ENCODE measurements at places on chromosomes 16 and 17.

GRCh38 chr16:17759451-17760390, 289.0 kb upstream of the XYLT1 start:
- no peak for DNase-seq

DNA sequence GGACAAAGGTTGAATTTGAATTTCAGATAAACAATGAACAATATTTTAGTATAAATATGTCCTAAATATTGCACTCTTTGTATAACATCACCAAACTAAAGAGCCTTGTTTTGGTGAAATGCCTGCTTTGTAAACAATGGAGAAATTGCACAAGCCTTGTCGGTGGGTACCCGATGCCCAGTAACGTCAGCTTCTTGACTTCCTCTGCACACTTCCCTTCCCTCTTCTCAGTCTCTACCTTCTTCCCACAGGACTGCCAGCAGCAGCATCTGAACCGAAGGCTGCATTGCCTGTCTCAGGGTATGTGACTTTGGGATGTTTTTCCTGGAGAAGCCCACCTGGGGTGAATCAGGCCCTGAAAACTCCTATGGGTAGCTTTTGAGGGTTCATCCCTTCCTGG, 113.9 kb downstream of the UTP18 start:
- DNase-seq = no peak

DNA sequence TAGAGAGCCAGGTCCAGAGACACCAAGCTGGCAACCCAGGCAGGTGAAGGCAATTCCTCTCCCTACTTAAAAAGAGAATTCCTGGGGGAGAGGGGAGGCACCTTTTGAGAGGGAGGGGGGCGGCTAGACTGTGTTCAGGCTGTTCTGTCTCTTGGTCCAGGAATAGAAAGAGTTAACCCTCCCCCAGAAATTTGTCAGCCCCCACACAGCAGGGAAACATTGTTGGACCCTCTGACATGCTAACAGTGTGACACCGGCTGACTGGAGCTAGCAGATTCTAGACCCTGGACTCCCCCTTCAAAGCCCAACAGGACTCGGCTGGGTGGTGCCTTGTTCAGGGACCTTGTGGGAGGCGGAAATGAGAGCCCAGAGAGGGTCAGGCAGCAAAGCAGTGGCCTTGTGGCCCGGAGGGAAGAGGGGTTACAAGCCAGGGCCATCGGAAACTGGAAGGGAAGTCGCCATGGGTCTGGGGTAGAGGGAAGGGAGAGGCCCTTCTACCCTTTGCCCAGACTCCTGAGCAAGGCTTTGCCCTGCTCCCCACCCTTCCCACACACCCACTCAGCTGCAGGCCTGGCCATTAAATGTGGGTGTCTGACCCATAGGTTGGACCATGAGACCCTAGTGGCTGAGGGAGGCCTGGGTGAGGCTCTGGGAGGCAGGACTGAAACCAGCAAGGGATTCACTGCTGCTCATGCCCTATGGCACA, 44.6 kb downstream of the RAI1 start:
- DNase-seq = no peak

- peak; percentile 38 for DNase-seq
Observed at GRCh38 chr16:64159976-64160375, 961.9 kb downstream of the CDH11 start.

DNA sequence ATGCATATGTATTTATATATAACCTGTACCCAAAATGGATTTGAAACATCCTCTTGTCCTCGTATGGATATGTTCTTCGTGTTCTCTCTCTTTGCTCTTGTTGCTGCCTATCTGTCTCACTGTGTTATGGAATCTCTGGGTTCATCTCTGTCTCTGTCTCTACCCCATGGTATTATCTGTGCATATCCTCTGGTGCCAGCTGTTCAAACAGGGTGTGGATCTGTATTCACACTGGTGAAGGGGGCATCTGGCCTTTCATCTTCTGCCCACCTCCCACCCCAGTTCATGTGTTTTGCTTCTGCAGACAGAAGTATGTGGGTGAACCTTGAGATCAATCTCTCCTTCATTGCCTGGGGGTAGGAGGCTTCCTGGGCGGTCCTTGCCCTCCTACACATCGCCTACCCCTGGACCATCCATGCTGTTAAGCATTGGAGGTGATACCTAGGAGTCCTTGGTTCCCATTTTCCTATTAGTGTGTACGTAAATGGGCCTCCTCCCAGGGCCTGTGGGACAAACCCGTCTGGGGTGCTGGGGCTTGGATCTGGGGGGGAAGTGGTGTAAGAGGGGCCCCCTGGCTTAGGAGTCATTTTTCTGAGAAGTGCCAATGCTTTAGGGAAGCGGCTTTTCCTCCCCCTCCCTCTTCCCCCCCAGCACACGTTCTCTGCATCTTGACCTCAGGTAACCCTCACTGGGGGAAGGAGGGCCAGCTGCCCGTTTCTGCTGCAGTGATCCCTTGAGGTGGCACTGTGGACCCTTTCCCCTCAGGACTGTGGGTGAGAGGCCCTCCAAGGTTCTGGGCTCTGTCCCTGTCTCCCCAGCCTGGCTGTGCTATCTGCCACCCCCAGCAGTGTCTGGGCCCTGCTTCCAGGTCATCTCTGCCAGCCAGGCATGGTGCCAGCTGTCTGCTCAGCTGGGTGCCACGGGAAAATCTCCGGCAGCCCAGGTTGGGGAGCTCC, 21.1 kb downstream of the RARA start:
- DNase-seq = no peak

- DNase-seq = peak; percentile 69
Observed at GRCh38 chr17:35930211-35931065, at the start of gene RDM1. Gene RDM1 (minus strand): TSS chr17:35930773. CDS start chr17:35930727, 46 bp downstream.

GRCh38 chr17:82878527-82878926, 38.7 kb upstream of the ZNF750 start:
- no peak for DNase-seq

GRCh38 chr16:8577678-8578304, 12.5 kb downstream of the TMEM114 start:
- no peak for DNase-seq

GRCh38 chr17:44118427-44119050, 4.9 kb downstream of the HDAC5 start:
- no peak for DNase-seq

DNA sequence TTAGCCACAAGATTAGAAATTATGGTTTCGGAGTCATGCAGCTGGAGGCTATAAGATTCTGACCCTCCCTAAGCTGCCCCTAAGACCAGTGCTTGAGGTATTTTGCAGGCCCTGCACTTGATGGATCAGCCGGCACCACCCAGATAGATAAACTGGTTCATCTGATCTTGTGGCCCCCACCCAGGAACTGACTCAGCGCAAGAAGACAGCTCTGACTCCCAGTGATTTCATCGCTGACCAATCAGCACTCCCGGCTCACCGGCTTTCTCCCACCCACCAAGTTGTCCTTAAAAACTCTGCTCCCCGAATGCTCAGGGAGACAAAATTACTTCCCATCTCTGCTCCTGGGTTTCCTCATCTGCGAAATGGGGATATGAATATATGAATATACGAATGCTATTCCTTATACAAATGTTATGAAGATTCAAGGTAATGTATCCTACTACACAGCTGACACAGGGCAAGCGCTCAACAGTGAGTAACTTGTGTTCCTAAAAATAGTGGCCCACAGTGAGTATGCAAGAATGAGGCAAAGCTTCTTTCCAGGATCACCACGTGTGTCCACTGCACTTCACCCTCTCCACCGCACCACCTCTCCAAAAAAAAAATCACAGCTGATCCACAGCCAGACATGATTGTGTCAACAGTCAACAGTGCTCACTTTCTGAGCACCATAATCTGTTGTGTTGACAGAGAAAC, 33.3 kb upstream of the C16orf82 start:
- DNase-seq = no peak

GRCh38 chr16:17348042-17348783, 122.5 kb downstream of the XYLT1 start:
- DNase-seq = no peak

GRCh38 chr16:89357055-89357816, 133.1 kb downstream of the ANKRD11 start:
- DNase-seq = no peak

DNA sequence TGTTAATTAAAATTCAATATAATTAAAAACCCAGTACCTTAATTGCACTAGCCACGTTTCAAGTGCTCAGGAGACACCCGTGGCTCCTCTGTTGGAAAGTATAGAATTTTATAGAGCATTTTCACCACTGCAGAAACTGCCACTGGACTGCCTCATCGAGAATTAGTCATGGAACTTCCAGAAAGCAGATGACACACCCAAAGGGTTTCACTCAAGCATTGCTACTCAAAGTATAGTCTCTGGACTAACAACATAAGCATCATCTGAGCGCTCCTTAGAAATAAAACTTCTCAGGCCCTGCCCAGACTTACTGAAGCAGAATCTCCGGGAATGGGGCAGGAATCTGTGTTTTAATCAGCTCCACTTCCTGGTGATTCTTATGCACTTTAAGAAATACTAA, 63.5 kb upstream of the GPR139 start:
- DNase-seq = no peak

- no peak for DNase-seq
Observed at GRCh38 chr17:1467898-1468492, 12.0 kb upstream of the CRK start.

DNA sequence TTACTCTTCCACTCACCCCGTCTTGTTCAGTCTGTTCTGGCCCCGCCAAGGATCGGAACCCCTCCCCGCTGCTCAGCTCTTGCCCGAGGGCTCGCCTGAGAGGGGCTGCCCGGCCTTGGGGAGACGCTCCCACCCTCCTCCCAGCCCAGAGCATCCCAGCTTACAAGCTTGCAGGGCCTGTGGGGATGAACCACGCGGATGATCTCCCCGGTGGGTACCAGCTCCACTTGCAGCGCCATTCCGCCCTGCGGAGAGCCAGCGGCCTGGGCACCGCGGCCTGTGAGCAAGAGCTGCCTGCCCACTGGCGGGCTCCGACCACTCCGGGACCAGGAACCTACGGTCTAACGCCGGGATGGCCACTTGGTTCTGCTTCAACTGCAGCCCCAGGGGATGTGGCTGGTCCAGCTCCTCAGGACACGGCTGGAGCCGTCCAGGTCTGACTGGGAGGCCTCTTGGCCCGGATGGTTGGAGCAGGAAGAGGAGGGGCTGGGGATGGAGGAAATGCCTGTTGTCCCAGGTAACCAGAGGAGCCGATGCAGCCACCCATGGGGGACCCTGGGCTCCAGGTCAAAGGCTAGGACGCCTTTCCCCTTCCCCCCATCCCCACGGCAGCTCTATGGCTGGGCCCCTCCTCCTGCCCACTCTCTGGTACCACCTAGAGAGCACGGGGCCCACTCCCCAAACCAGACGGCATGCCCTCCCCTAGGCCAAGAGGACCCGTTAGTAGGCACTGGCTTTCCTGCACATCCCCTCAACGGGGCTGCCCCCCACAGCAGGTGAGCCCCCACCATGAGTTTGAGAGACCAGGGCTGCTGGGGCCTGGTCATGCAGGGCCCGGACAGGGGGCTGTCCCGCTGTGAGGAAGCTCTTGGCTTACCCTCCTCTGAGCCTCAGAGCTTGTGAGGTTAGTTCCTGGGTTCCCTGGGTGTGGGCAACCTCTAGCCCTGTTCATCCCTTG, at the start of gene MYO1C:
Gene MYO1C, minus strand, starts transcription at position 438 of the 958 bp plus-strand sequence. Its CDS starts 199 bp downstream, at position 239.
- no peak for DNase-seq

GRCh38 chr17:50364715-50365114, 8.3 kb downstream of the MRPL27 start:
- peak; percentile 36 for DNase-seq

GRCh38 chr17:66468241-66469087, 166.1 kb downstream of the PRKCA start:
- no peak for DNase-seq

DNA sequence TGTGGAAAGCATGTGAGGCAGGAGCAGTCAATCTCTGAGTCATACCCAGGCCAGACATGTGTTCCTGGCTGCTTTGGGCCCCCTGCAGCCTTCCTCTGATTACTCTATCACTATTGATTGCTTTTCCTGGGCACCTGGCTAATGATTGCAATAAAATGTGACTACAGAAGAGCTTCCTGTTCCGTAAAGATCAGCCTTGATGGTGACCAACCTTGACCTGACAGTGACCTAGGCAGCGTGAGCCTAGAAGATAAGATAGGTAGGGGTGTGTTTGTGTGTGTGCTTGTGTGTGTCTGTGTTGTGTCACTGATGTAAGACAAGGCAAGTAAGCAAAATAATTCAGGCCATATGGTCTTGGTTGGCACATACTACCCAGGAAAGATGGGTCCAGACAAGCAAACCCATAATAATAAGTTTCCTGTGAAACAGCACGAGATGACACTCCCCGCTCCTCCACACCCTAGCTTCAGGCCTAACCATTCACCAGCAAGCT, 367.7 kb upstream of the CDH11 start:
- DNase-seq = peak; percentile 43

DNA sequence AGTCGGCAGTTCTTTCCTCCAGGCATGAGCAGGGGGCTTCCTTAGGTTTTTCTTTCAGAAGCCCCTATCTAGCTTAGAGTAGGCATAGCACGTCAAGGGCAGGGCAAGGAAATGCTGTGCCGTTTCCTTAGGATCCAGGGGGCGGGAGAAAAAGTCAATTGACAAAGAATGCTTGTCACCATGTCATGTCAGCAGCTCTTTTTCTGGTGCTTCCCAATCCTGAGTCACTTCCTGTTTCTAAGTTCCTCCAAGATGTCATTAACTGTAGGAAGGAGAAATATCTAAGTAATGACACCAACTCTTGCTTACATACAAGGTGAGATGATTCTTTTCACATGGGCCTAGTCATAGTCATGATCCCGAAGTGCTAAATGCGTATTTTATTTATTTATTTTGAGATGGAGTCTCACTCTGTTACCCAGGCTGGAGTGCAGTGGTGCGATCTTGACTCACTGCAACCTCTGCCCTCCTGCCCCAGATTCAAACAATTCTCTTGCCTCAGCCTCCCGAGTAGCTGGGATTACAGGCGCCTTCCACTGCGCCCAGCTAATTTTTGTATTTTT, 35.2 kb downstream of the GJC1 start:
- DNase-seq = peak; percentile 97

GRCh38 chr16:62149631-62150030, 113.4 kb upstream of the CDH8 start:
- peak; percentile 94 for DNase-seq

GRCh38 chr16:85350973-85351372, 238.7 kb upstream of the CIBAR2 start:
- DNase-seq = peak; percentile 95

- DNase-seq = no peak
Observed at GRCh38 chr16:8852534-8852933, 16.3 kb downstream of the CARHSP1 start.

DNA sequence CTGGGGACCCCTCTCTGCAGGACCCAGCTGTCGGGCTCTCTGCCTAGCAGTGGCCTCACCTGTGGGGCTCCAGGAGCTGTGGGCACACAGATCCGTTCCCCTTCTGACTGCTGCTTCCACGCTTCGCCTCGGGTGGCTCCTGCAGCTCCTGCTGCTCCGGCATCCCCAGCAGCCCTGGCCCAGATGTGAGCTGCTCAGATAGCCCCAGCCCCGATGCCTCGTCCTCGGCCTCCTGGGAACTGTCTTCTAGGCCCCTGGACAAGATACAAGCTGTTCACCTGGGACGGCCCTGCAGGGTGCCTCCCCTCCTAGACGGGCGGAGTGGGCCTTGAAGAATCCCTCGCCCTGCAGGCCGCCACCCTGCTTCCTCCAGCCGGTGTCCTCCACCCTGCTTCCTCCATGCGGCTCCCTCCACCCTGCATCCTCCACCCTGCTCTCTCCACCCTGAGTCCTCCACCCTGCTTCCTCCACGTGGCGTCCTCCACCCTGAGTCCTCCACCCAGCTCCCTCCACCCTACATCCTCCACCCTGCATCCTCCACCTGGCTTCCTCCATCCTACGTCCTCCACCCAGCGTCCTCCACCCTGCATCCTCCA, 11.0 kb downstream of the EMC6 start:
- DNase-seq = no peak
